NCI-H2171 (cell line): ENCODE measurements at places on chromosomes 16 and 17.

DNA sequence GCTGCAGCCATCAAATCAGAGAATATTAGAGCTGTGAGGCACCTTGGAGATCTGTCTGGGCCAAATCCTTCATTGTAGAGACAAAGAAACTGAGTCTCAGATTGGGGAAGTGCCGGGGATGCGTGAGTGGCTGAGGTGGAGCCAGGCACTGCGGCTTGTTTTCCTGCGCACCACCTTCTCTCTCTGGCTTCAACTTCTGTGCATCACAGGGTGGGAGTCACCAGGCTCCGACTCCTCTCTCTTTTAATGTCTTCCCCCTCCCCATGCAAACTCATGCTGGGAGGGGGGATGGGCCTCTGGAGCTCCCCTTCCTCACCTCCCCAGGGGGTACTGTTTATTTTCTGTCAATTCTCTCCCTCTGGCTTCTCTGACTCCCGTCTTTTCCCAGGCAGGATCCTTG is 8.7 kb upstream of the ETV4 start:
- no peak for DNase-seq

GRCh38 chr16:58494981-58495520 is 4.9 kb upstream of the NDRG4 start:
- peak; percentile 81 for DNase-seq

- peak; percentile 33 for DNase-seq
Measured at GRCh38 chr16:27564224-27564623, 14.3 kb downstream of the KATNIP start.

- no peak for DNase-seq
Measured at GRCh38 chr16:11224894-11225676, 30.9 kb downstream of the SOCS1 start.

DNA sequence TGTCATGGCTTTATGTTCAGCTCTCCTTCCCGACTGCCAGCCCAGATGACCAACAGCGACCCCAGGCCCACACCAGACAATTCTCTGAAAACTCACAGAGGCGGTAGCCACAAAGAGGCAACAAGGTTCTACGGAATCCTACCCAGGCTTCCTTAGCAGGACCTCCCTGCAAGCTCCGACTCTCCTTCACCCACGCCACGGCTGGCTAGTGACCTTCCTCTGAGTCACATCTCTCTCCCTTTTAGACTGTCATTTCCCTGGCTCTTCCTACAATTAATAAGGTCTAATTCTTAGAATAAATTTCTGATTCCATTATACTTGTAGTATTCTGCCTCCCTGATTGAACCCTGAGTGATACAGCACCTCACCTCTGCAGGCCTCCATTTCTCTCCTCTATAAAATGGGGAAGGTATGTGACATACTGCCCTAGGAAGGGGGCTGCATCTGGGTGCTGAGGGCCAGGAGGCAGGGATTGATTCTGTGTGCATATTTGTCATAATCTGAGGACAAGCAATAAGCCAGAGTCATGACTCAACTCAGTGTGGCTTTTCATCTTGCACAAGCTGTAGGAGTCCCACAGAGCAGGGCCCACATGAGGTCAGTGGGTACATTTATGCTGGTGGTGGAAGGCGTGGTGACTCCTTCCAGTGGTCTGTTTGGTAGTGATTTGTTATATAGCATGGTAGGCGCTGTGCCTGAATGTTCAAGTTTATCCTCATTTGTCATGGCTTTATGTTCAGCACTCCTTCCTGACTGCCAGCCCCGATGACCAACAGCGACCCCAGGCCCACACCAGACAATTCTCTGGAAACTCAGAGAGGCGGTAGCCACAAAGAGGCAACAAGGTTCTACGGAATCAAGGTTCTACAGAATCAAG is 46.2 kb downstream of the SMPD3 start:
- no peak for DNase-seq

DNA sequence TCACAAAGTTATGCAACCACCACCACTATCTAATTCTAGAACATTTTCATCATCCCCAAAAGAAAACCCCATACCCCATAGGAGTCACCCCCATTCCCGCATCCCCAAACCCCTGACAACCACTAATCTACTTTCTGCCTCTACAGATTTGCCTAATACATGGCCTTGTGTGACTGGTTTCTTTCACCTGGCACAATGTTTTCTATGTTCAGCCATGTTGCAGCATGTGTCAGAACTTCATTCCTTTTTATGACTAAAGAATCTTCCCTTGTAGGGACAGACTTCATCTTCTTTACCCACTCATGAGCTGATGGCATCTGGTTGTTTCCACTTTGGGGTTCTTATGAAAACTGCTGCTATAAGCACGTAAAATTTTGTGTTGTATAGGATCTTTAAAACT is 34.6 kb downstream of the CYTH1 start:
- no peak for DNase-seq

GRCh38 chr16:85761861-85762260 is 11.0 kb upstream of the C16orf74 start:
- no peak for DNase-seq

DNA sequence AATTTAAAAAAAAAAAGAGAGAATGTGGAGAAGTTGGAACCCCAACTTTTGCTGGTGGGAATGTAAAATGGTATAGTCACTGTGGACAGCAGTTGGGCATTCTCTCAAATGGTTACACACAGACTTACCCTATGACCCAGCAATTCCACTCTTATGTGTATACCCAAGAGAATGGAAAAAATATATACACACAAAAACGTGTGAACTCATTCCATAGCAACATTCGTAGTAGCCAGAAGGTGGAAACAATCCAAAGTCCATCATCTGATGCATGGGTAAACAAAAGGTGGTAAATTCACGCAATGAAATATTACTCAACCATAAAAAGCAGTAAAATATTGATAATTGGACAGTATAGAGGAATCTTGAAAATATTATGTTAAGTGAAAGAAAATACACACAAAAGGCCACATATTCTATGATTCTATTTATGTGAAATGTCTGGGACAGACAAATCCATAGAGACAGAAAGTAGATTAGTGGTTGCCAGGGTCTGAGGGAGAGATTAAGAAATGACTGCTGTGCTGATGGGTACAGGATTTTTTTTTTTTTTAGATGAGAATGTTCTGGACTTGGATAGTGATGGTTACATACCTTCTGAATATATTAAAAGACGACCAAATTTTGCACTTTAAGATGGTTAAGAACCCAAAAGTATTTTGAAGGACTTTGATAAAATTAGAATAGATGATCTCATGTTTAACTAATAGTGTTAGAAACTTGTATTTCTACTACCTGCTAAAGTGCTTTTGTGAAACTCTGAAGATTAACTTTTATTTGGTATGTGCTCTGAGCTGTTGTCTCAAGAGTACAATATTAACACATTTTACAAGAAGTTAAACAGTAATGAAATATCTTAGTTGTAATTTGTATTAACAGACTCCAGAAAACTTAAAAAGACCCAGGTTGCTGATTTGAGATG is 60.9 kb downstream of the MRTFB start:
- DNase-seq = no peak

DNA sequence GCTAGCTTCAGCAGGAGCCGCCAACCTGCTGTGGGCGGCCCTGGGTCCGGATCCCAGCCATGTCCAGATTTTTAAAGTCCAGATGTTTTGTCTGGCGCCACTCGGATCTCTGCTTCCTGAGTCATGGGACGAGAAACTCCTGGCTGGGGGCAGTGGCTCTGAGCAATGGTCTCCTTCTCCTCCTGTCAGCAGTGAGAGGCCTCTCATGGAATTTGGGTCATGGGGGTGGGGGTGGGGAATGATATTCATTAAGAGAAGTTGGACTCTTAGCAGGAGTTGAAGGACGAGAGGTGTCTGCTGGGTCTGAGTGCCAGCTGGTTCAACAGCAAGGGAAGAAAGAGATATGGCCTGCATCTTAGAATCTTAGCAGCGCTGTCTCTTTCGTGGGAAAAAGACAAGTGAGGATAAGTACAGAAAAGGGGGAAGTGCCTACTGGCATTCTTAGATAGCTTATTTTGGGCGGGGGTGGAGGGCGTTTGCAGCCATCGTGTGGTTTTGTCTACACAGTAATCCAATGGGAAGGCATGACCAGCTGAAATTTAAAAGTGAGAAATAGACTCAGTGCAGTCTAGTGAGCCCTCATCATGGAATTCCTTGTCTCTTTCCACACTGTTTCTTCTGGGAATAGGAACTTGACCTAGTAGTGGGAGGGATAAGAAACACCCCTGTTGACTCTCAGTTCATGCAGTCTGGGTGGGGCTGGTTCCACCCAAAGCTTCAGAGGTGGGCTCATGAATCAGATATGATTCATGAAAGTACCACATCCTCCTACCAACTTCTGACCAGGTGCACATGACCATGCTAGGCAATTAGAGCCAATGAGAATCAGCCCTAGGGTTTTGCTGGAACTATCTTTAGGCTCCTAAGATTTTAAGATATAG is 80.5 kb downstream of the MYH13 start:
- DNase-seq = no peak

GRCh38 chr17:15409721-15410250 is 57.6 kb downstream of the CDRT4 start:
- no peak for DNase-seq

DNA sequence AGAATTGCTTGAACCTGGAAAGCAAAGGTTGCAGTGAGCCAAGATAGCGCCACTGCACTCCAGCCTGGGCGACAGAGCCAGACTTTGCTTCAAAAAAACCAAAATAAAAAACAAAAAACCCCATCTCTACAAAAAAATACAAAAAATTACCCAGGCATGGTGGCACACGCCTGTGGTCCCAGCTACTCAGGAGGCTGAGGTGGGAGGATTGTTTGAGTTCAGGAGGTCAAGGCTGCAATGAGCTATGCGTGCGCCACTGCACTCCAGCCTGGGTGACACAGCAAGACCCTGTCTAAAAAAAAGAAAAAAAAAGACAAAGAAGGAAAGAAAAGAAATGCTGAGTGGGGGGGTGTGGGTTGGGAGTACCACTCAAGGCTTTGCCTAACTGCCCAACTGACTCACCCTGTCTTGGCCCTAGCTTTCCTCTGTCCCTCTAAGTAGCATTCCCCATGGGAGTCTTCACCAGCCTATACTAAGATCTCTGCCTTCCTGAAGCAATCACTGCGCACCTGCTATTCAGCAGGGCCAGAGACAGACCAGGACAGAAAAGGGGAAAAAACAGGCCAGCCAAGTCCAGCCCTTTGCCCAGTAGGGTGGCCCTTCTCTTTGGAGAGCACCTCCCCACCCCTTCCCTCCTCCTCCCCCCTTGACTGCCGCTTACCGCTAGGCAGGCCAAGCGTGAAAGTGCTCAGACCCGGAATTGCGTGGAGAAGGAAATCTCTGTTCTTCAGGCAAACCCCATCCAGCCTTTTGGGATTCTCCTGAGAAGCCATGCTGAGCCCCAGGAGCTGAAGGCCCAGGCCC is 45.8 kb downstream of the RTN4RL1 start:
- DNase-seq = no peak

- no peak for DNase-seq
Measured at GRCh38 chr17:62573480-62574117, 53.9 kb upstream of the MRC2 start.

GRCh38 chr17:66526827-66527226 is 224.4 kb downstream of the PRKCA start:
- DNase-seq = no peak

DNA sequence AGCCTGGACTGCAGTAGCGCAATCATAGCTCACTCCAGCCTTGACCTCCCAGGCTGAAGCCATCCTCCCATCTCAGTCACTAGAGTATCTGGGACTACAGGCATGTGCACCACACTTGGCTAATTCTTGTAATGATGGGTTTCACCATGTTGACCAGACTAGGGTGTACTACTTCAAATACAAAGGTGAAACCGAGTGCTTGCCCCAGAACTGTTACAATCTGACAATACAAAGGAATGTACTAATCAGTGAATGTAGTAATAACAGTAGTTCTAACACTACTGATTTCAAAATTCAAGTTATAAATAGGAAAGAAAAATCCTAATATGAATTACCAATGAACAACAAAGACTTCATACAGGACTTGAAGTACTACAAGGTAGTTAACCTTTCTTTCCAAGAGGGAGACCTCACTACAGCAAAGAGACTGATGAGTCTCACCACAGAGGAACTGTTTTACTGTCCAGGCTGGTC is 24.4 kb downstream of the CRK start:
- DNase-seq = no peak

- DNase-seq = no peak
Measured at GRCh38 chr16:56898847-56899246, 33.1 kb upstream of the HERPUD1 start.

DNA sequence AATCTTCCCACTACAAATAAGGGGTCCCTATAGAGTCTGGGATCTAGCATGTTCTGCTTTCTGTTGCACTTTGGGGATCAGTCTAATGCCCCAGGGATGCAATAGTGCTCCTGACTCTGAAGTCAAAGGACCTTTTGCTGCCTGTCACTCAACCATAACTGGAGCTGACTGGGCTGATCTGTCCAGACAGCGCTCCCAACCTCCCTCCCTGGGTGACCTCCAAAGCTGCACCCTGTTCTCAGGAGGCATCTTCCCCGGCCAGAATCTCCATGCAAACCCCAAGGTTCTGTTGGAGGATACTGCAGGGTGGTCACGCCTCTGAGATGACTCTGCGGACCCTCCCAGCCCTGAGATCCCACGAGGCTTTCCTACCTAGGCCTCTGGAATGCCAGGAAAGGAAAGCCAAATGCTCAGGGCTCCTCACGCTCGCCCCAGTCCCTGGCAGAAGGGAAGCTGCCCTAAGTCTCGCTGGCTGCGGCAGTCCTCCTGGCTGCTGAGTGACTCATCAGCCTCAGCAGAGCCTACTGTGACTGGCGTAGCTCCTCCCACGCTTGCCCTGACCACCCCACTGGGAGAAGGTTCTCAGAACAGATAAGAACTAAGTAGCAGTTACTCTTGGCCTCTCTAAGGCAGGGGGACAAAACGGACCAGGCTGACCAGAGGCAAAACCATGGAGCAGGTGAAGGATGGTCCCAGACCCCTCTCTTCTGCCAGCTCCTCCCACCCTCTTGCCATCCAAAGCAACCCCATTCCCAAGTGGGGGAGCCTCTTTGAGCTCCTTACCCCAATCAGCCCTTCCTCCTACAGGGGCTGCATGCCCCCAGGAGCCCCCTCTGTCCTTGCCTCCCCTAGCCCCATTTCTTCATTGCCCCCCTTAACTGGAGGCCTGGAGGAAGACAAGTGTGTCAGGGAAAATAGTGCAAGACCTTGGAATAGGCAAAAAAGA is 124.1 kb upstream of the TNRC6C start:
- no peak for DNase-seq

GRCh38 chr16:69188236-69188549 is 1.2 kb downstream of the SNTB2 start:
- no peak for DNase-seq

DNA sequence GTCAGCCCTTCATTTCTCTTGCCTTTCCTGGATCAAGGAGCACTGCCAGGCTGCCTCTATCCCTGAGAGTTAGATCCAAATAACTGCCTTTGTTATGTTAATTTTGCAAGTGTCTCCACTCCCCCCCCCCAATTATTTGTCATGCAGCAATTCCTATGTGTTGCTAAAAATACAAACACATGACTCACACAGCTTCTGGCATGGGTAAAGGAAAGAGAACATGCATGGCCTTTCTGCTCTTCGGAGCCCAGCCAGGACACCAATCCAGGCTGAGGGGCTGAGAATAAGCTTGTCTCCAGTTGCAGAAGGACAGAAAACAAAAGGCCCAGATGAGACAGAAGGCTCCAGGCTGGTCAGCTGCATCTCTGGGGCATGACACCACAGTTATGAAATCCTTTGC is 148.0 kb upstream of the TNRC6C start:
- no peak for DNase-seq

GRCh38 chr17:67443931-67444595 is 67.0 kb downstream of the PITPNC1 start:
- no peak for DNase-seq

- peak; percentile 95 for DNase-seq
Measured at GRCh38 chr17:17757956-17758845, 76.9 kb downstream of the RAI1 start.

GRCh38 chr17:18129041-18129502 is 20.5 kb downstream of the MYO15A start:
- DNase-seq = no peak

- no peak for DNase-seq
Measured at GRCh38 chr16:11698271-11698689, 30.0 kb downstream of the SNN start.
